RPMI8226 (cell line): ENCODE measurements at places on chromosomes 16 and 17.

DNA sequence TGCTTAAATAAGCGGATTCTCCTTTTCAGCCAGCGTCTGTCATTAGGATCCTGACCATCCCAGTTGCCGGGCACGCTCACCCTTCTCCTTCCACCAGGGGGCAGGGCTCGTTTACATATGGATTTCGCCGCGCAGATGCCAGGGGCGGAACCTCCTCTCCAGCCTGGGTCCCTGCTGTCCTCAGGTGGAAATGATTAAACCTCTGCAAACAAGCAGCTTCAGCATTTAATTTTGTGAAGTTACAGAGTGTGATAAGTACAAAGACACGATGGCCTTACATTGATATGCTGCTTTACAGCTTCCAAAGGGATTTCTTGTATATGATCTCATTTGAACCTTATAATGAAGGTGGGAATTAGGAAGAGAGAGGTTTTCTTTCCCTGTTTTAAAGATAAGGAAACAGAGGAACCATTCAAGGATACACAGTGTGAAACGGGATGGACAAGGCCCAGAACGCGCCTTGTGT lies 3.9 kb upstream of the KRT28 start:
- peak; percentile 86 for DNase-seq

DNA sequence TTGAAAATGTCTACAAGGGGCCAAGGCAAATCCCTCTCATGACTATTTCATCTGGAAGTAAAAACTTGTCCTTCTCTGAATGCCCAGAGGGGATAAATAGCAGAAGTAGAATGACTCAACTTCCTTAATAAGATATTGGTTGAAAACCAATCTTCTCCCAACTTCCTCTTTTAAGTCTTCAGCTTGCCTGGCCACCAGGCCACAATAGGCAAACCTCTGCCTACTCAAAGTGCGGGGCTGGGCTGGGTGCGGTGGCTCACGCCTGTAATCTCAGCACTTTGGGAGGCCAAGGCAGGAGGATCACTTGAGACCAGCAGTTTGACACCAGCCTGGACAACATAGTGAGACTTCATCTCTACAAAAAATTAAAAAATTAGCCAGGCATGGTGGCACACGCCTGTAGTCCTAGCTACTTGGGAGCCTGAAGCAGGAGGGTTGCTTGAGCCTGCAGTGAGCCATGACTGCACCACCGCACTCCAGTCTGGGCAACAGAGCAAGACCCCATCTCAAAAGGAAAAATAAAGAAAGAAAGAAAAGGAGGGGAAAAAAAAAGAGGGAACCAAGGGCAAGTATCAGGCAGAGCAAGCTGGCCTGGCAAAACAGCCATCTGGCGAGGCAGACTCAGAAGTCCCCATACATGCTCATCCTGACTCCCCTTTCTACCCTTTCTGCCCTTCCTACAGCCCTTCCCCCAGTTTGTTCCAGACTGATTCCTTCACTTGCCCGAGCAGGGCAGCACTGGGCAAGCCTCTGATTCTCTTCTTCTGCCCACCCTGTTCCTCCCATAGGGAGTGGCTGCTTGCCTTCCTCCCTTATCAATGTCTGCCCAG lies 20.6 kb downstream of the MAP3K14 start:
- peak; percentile 77 for DNase-seq

GRCh38 chr16:86092586-86093480 lies 193.9 kb downstream of the IRF8 start:
- no peak for DNase-seq

GRCh38 chr16:9160551-9160911 lies 69.1 kb downstream of the HAPSTR1 start:
- DNase-seq, result no peak
